CMK (cell line): ENCODE measurements at places on chromosomes 2 and 18.

- DNase-seq, result no peak
Measured at GRCh38 chr2:139836769-139837168, 1056.6 kb upstream of the NXPH2 start.

DNA sequence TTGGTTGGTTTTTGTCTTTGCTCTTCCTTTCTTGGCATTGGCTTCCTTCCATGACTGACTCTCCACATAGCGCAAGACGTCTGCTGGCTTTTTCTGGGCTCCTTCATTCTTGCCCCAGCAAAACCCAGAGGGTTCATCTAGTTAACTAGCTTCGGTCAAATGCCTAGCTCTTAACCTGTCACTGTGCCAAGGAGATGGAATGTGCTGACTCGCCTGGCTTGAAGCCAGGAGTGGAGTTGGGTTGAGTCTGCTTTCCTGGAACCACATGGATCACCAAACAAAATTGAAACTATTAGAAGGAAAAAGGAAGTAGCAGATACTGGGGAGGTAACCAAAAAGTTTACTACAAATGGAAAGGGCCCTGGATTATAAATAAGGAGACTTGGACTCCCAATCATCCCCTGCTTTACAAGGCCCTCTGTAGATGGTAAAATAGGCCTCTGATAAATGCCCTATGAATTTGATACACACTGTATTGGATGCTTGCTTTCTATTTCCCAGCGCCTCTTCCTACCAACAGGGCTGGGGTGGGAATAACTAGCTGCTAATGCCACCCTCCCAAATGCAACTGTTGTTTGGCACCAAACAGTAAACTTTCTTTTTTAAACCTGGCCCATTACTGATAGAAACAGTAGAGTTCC is 11.3 kb downstream of the MALT1 start:
- DNase-seq, result no peak

GRCh38 chr18:48402953-48403352 is 6.2 kb downstream of the ZBTB7C start:
- DNase-seq, result no peak

GRCh38 chr2:62293151-62293489 is 97.2 kb downstream of the B3GNT2 start:
- no peak for DNase-seq

GRCh38 chr2:177178797-177179196 is 33.8 kb upstream of the HNRNPA3 start:
- no peak for DNase-seq

- DNase-seq, result peak; percentile 32
Measured at GRCh38 chr2:216210701-216211540, 101.8 kb downstream of the XRCC5 start.

- DNase-seq, result no peak
Measured at GRCh38 chr2:109419960-109420370, 193.8 kb downstream of the SEPTIN10 start.

- DNase-seq, result no peak
Measured at GRCh38 chr2:190840569-190841172, 40.0 kb upstream of the GLS start.

DNA sequence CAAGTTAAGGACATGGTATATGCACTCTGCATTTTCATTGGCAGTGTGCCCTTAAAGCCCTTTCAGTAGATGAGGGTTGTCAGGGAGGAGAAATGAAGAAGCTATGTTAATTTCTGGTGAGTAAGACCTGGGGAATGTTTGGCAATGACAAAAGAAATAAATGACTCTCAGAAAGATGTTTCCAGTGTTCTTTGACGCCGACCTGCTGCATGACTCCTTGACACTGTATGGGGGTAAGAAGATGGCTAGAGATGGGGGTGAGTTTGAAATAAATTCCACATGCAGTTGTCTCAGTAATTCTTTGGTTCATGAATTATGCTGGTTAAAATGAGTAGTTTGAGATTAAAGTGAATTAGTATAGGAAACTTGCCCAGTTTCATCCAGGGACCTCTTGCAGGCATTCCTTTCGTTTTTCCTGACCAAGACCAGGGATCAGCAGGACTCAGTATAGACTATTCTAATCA is 5.9 kb downstream of the CCDC121 start:
- DNase-seq, result no peak

DNA sequence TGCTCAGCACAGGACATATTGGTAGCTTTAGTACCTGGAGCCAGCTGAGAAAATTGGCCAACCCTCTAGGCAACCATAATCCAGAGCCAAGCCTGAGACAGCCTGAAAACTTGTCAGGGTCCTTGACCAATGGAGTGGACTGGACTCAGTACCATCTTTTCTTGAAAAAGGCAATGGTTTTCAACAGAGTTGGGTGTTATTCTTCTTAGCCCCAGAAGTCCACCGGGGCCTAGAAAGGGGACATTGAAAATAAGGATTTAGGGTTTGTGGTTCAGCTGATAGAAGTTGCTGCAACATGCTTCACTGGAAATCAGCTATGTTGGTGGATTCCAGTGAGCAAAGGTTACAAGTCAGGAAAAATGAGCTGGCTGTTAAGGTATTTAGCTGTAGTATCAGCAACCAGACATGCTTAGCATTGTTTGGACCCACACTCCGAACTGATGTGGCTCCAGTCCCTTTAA is 22.1 kb upstream of the CNOT11 start:
- DNase-seq, result no peak
